Activated CD8-positive, alpha-beta memory T cell treated with anti-CD3 and anti-CD28 coated beads for 1 hour (primary cell): ENCODE measurements at places on chromosomes 1 and 21.

DNA sequence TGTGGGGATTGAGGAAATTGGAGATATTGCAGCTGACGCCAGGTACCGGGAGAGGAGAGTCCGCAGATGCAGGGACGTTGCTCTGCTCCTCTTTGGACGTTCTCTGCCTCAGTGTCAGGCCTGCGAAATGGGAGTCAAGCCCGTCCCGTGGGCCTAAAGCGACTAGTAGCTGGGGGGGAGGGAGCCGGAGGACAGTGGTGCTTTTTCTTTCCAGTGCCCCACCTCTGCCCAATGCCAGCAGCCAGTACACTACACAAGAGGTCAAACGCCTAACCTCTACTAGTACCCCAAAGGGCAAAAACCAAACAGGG lies 413.6 kb upstream of the ESRRG start:
- no peak for DNase-seq

DNA sequence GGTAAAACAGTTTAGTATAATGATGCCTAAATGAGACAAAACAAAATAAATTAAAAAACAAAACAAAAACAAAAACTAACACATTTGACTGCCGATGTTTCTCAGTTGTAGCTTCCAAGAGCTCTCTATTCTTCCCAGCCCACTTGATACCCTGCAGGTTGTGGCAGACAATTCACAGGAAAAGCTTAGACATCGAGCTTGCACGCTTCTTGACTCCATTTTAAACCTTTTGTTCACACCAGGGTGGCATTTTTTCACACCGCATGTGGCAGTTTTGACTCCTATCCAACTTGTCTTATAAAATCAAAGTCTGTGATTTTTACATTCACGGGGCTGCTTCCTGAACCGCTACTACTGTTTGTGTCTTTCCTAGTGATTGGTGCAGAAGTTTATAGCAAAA lies 575.9 kb downstream of the USP25 start:
- DNase-seq: no peak

DNA sequence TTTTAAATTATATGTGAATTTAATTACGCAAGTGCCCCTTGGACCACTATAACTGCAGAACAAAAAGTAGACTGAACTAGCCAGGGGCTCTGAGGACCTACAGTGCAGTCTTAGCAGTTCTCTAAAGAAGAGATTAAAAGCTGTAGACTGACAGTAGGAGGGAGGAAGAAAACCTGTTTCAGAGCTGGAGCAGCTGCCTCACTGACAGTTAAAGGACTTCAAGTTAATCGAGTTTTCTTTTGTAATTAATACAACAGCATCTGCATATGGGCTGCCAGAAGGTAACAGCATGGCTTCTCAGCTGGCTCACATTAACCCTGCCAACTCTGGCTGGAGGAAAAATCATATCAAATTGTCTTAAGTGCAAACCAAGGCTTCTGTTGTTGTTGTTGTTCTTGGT lies 19.9 kb downstream of the DSTYK start:
- no peak for DNase-seq

- DNase-seq: no peak
These were observed 138.4 kb downstream of the PAPPA2 start for GRCh38 chr1:176601348-176601747.
